ENCODE measurements at places on chromosomes 3 and 15.

DNA sequence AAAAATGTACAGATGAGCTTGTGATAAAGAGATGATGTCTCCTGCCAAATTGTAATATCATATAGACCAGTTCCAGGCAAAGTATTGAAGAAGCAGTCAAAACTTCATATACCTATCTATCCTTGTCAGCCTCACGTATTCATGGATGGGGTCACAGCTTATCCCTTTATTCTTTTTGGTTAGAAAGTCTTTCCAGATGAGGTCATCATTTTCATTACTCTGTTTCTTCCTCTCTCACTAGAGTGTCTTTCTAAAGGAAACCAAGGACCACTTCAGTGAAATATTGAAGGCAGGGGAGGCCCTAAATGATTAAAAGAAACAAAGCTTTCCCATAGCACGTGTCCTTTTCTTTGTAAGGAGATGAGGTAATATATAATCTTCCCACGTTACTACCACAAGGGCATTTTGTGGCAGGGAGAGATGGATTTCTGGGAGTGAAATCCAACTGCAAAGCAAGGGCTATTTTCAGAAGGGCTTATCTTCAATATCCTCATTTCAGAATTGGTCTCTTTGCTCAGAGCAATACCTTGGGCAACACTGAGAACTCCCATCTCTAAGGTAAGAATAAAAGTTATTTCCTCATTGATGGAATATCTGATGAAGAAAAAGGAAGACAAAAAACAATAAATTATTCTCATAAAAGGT lies 260.2 kb downstream of the TIGIT start:
- no peak for DNase-seq

DNA sequence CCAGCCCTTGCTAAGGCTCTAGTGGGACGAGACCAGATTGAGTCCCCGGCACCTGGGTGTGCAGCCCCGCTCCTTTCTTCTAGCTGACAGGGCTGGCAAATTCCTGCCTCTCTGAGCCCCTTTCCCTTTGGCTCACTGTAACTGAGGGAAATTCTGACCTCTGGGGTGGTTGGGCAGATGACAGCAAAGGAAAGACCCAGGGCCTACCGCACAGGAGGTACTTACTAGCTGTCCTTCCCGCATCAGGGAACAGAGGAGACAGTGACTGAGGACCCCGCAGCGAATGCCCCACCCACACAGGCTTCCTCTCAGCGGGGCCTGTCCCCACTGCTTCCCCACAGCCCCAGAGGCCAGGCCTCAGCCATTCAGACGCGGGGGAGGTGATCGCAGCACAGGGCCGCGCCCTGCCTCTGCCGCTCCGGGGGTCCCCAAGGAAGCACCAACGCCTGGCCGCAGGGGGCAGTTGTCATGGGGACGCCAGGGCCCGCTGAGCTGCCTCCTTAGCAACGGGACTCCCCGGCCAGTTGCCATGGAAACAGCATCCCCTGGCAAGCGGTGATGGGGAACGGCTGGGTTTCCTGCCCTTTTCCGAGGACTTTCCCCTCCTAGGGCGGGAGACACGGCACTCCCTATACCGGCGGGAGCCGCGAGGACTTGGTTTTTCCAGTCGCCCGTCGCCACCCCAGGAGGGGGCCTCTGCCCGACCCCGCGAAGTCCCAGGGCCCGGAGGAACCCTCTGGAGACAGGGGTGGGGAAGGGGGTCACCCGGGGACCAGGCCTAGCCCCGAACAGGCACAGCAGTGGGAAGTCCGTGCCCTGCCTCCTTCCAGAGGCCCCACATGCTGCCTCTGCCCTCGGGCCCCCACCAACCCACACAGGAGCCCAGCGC lies 50.1 kb downstream of the HCN4 start:
- no peak for DNase-seq

DNA sequence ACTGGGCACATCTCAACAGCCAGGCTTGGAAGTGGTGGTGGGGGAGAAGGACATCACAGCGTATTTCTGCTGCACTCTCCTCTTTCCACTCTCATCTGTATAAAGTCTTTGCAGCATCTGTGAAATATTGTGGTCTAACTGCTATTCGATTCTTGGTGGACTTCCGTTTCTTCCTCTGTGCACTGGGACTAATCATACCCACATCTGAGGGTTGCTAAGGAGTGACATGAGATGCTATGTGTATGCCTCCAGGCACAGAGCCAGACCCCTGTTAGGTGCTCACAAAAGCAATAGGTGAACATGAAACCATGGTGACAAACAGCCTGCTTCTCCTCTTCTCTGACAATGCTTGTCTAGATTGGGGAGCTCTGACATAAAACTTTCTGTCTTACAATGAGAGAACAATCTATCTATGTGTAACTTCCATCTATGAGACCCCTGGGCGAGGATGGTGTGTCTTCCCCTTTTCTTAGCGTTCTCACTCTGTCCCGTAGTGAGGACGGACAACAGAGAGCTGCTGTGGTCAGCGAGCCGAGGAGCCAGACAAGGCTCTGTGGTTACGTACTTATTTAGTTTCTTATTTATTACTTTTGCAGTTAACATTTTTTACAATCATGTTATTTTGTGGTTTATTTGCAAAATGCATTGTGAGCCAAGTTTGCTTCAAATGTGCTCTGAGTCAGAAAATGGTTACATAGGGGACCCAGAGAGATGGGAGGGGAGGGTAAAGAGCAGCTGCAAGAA lies 196.7 kb upstream of the TPRG1 start:
- no peak for DNase-seq

- DNase-seq = no peak
Measured at GRCh38 chr3:160478338-160478737, 28.8 kb upstream of the TRIM59 start.

- DNase-seq = no peak
Measured at GRCh38 chr3:29409409-29409808, 128.5 kb downstream of the RBMS3 start.

- no peak for DNase-seq
Measured at GRCh38 chr15:73336756-73337155, 32.0 kb downstream of the HCN4 start.

- DNase-seq = peak; percentile 14
Measured at GRCh38 chr3:198079771-198080520, 119.9 kb downstream of the LMLN start.

DNA sequence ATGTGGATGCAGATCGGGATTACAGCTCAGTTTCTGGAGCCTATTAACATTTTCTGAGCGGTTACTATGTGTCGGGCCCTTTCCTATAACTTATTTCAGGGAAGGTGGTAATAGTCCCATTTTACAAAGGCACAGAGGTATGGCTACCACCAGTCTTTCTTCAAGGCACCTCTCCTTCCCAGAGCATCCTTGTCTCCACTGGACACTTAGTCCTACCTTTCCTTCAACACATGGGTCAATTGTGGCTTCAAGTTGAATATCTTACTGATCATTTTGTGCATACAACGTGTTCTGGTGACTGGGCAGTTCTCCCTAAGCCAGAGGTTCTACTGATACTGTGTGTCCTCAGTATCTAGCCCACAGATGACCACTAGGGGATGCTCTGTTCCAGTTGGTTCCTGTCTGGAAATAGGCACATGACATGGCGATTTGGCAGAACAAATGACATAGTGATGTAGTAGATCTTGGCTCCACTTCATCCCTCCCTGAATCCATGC lies 60.7 kb upstream of the CMTM8 start:
- DNase-seq = peak; percentile 14

DNA sequence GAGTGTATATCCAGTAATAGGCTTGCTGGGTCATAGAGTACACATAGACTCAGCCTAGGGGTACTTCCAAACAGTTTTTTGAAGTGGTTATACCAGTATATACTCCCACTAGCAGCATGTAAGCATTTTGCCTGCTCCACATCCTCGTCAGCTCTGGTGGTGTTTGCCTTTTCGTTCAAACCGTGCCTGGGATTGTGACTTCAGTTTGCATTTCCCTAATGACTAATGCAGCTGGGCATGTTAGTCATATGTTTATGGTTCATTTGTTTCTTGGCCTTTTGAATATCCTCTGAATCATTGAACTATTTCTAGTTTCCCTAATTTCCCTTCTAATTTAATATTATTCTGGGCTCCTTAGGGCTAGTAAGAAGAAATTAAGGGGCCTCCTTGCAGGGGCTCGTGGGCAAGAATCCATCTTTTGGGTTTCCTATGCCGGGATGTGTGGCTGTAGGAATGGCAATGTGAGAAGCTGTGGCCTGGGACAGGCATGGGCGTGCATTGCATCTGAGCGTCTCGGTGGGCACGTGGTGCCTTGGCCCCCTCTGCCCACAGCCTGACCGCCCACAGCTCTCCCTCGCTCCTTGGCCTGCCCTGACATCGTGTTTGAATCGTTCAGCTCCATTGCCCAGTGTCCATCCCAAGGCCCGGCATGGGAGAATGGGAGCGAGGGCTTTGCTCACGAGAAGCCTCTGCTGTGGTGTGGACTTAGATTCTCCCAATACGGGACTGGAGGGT lies 26.4 kb downstream of the FAH start:
- no peak for DNase-seq

DNA sequence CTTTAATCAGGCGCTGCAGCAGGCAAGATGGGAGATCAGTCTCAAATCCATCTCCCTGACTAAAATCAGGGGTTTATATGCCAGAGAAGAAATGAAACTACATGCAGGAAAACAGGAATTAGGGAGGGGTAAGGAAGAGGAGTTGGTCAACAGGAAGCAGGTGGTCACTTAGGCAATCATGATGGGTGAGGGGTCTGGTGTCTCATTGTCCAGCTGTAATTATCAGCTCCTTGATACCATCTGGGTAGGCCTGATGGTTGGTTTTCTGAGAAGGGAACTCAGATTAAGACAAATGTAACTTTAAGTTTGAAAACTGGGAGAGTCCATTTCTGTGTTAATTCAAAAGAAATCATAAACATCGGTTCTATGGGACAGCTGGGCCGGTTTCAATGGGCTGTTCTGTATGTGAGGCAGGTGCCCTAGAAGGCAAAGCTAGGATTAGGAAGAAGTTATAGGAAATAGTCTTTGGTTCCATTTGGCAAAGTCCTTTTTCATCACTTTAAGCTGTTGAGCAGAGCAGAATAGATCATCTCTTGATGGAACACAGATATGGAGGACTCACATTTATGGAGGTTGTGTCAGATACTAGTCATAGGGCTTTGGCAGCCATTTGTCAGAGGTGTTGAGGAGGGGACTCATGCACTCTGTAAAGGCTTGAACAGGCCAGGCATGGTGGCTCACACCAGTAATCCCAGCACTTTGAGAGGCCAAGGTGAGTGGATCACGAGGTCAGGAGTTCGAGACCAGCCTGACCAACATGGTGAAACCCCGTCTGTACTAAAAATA lies 149.4 kb downstream of the VGLL4 start:
- DNase-seq = no peak

DNA sequence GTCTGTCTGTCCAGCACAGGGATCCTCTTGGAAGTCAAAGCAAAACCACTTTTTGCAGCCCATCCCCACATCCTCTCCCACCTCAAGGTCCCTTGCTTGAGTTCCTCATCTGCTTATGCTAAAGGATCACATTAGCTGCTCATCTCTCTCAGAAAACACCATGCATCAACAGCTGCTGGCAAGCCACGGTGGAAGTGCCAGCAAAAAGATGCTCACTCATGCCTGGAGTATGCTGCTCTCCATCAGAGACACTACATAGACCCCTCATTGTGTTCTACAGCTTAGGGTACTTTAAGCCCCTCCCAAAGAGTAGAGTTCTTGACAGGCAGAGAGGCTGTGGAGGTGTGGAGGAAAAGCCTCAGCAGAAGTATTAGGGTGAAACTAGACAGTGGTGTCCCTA lies 94.6 kb upstream of the COL8A1 start:
- no peak for DNase-seq

DNA sequence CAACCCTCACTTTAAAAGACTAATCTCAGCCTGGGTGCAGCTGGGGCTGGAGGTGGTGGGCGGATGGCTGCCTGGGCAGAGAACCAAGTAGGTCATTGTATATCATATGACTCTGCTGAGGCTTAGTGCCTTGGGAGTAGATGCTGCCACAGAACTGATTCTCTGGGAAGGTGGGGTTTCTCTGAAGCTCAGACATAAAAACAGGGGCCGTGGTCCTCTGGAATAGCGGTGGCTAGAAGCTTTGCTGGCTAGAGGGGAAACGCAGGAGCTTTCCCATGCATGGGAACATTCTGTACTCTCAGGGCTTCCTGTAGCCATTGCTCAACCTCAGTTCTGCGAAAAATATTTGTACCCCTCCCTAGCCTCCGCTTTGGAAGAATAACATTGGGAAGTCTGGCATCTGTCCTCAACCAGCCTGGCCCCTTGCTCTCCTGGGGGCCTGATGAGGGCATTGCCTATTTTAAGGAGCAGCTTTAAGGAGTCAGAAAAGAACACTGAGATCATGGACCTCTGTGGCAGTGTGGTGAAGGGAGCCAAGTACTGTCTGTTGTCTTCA lies 14.7 kb downstream of the TIMP4 start:
- no peak for DNase-seq

DNA sequence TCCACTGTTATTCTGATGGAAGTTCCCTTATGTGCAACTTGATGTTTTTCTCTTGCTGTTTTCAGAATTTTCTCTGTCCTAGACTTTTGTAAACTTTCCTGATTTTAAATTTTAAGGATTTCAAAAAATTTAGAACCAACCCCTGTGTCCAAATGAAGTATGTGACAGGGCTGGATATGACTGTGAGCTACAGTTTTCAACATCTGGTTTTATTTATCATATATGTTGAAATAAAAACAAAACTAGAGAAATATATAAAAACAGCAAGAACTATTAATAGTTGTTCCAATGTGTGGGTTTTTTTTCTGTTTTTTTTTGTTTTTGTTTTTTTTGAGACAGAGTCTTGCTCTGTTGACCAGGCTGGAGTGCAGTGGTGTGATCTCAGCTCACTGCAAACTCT lies 47.4 kb upstream of the PSMD6 start:
- no peak for DNase-seq

- DNase-seq = no peak
Measured at GRCh38 chr15:82183121-82184031, 79.2 kb downstream of the EFL1 start.

GRCh38 chr3:119659606-119660291 lies 640 bp downstream of the POPDC2 start:
- DNase-seq = no peak

- DNase-seq = no peak
Measured at GRCh38 chr3:103614719-103615118, 1179.9 kb downstream of the ZPLD1 start.

- no peak for DNase-seq
Measured at GRCh38 chr3:60953351-60953750, 297.9 kb downstream of the FHIT start.

DNA sequence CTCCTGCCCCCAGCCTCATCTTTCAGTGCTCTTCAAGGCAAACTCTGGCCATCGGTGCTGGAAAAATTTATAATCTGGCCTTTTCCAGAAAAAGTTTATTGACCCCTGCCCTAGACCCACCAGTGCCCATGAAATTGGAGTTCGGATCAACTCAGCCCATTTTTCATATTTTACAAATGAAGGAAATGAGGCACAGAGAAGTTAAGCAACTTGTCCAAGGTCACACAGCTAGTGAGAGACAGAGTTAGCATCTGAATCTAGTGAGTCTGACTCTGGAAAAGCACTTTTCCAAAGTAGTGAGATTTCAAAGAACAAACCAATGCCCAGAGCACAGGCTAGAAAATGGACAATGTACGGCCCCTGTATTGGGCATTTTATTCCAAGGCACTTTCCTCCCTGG lies 69.4 kb upstream of the TLE3 start:
- no peak for DNase-seq

- DNase-seq = peak; percentile 0
Measured at GRCh38 chr3:52247409-52248164, 2.0 kb downstream of the PPM1M start.

- no peak for DNase-seq
Measured at GRCh38 chr3:156483426-156483825, 71.5 kb downstream of the SSR3 start.
